ENCODE measurements at places on chromosomes 7 and 10.

- no peak for DNase-seq
These were observed 26.4 kb upstream of the HERPUD2 start for GRCh38 chr7:35721288-35721687.

GRCh38 chr7:106462914-106463482 lies 178.2 kb upstream of the NAMPT start:
- no peak for DNase-seq

DNA sequence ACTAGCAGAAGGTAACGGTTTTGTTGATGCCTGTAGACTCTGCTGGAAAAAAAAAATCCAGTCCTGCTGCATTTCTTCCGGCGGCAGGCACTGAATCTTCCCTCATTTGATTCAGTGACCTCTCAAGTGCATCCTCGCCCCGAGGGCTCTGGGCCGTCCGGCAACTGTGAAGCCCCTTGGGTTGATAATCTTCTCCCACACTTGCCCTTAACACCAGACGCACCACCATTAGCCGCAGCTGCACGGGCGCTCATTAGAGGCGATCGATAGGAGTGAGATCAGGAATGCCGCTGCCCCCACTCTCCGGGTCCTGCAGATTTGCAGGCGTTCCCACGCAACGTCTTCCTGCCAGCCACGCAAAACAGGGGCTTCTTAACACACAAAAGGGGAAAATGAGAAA lies 200.0 kb upstream of the MKI67 start:
- no peak for DNase-seq

GRCh38 chr7:11177793-11178192 lies 204.1 kb downstream of the PHF14 start:
- DNase-seq, result no peak

GRCh38 chr10:80542652-80543318 lies 5.1 kb downstream of the SH2D4B start:
- DNase-seq, result no peak

DNA sequence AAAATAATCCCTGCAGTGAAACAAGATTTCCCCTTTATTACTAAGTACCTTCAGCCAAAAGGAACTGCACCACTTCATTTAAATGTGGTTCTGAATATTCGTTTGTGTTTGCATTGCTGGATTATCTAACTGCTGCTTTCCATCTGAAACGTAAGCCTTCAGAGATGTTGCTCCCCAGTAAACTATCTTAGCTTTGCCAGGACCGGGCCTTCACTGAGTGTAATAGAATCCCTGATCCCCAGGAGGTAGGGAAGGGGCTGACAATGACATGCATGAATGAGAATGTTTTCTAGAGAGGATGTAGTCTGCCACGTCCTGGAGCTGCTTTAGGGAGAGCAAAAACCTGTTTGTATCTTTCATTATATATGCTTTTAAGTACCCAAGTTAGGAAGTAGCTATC lies 19.5 kb upstream of the INSYN2A start:
- DNase-seq, result no peak

DNA sequence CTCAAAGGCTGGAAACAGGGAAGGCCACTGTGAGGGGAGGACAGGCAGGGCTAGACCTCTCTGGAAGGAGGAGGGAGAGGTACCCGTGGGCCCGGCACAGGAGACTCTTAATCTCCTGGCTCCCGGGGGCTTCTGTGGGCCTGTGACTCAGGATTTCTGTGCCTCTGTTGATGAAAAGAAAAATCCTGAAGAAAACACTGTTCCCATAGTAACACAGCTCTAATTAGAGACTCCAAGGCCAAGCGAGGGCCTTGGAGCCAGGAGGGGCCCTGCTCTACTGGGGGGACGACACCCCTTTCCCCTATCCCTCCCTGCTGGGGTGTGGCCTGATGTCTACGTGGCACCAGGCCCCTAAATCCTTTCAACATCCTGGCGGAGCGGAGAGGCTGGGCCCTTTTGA lies 174.1 kb upstream of the TNRC18 start:
- no peak for DNase-seq

GRCh38 chr10:8013619-8014018 lies 40.9 kb upstream of the GATA3 start:
- DNase-seq, result no peak

GRCh38 chr7:158076656-158077055 lies 511.0 kb downstream of the PTPRN2 start:
- no peak for DNase-seq

- no peak for DNase-seq
These were observed 34.6 kb downstream of the ANKRD7 start for GRCh38 chr7:118259115-118259514.

GRCh38 chr10:130023454-130024230 lies 59.6 kb upstream of the EBF3 start:
- no peak for DNase-seq
